ENCODE measurements at places on chromosomes 3 and 15.

DNA sequence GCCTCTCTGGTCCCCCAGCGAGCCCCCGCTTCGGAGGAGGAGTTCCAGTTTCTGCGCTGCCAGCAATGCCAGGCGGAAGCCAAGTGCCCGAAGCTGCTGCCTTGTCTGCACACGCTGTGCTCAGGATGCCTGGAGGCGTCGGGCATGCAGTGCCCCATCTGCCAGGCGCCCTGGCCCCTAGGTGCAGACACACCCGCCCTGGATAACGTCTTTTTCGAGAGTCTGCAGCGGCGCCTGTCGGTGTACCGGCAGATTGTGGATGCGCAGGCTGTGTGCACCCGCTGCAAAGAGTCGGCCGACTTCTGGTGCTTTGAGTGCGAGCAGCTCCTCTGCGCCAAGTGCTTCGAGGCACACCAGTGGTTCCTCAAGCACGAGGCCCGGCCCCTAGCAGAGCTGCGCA is 3.5 kb downstream of the PML start:
- no peak for DNase-seq

- no peak for DNase-seq
Measured at GRCh38 chr15:100229181-100230163, 112.3 kb downstream of the ADAMTS17 start.

DNA sequence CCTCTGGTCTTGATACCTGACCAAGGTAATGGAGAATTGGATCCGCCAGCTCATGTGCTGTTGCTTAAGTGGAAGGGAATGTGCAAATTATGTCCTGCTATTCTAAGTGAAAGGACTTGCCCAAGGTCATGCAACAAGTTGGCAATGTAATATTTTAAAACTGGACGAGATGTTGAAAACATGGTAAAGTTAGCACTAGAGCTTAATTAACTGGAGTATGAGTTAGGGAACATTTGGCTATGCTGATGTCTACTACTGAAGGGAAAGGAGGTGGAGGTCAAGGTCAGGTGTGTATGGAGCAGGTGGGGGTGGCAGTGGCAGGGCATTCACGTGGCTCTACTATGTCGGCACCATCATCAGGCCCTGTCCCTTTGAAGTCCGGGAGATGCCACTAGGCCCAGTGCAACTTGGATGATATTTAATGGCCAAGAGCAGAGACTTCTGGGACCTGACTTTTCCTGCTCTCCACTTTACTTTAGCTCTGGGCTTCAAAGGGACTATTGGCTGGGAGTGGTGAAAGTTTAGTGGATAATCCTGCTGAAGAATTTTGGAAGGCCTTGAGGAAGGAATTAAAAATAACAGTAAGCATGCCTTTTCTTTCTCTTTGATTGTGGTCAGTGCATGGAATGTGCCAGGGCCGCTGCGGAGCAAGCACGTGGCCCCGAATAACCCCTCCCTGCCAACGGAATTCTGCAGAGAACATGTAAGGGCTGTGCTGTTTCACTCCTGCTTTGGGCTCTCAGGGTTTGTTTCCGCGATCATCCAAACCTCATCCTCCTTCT is 14.9 kb downstream of the SMAD3 start:
- no peak for DNase-seq

GRCh38 chr15:55226127-55226526 is 29.4 kb upstream of the RSL24D1 start:
- no peak for DNase-seq

DNA sequence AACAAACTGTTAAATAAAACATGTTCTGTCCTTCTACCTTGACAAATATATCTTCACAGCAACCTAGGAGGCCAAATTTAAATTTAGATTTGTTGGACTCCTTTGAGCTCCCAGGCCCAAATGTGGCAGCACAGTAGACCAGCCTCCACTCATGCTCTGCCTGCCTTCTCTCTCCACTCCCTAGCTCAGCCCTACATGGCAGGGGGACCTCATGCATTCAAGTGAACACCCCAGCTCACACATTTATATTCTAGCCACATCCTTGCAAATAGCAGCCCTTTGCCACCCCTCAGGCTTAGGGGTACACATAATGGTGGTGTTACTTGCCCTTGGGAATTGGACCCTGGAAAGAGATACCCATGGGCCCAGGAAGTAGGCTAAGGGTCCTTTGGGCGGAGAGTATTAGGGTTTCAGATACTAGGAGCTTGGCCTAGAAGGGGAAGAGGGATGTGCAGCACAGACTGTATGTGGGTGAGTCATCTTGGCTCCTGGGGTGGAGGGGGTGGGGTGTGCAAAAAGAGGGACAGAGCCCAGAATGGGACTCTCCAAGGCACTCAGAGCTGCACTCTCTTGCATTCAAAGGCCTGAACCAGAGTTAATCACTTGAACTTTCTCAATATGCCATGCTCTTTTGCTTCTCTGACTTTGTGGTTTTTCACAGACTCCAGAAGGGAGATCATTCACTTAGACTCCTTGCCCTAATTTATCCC is 268.4 kb upstream of the ROPN1 start:
- no peak for DNase-seq

GRCh38 chr15:36172955-36173354 is 406.5 kb upstream of the CDIN1 start:
- DNase-seq: no peak

DNA sequence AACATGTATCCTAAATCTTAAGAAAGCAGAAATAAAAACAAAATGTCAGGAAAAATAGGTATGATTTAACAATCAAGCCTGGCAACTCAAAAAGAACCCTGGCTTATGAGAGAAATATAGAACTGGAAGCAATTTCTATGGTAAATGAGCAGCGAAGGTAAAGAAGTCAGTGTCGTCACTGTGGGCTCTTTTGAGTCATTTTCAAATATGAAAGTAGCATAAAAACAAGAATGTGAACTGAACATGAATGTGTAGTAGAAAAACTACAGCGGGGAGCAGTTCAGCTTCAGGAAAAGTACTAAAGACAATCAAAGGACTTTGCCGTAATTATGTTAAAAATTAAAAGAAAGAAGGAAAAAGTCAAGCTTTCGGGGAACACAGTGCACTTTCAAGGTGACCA is 17.5 kb downstream of the LSG1 start:
- no peak for DNase-seq

GRCh38 chr15:69668963-69669362 is 216.3 kb downstream of the RPLP1 start:
- peak; percentile 48 for DNase-seq

DNA sequence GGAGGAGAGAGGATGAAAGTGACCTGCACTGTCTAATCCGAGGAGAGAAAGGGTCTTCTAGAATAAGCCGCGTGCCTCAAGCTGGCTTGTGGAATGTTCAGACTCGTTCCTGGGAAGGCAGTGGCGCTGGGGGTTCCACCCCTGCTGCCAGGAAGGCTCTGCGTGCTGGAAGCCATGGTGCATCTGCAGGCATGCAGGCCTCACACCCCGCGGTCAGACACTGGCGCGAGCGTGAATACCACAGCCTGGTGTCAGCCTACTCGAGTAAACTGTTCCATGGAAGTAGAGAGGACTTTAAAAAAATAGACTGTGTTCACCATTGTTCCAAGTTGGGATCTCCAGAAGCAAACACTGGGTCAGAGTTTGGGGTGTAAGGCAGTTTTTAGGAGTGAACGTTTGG is 25.9 kb upstream of the GABRG3 start:
- DNase-seq: no peak

DNA sequence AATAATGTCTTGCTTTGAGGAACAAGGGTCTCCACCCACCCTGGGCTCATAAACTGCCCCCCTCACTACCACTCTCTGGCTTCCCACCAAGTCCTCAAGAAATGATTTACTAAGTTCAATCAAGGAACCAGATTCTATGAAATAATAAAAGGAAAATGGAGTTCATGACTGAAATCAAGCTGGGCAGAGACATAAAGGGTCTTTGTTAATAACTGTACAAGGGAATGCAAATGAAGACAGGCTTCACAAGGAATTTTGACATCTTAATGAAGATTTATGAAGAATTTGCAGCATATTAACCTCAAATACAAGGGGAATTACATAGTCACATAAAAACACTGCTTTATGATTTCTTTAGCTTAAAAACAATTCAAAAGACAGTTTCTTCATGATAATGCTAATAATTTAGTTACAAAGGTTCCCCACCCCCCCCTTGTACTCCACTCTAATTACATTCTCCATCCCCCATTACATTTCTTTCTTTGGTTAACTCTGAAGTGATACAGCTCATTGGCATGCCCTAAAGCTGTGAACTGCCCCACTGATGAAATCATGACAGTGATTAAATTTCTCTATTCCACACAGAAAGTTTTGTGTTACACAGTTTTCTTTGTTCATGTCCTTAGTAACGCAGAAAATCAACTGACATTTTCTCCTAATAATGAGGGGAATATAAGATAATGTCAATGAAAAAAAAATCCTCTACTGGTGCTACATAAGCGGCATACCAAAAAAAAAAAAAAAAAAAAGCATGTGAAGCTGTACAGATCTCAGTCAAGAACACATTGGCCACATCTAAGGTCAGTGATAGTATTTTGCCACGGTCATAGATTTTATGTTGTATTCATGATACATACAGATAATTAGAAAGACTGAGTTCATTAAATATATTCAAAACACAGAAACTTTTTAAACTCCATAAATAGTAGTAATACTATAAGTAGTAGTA is 54.4 kb downstream of the WWTR1 start:
- DNase-seq: no peak

DNA sequence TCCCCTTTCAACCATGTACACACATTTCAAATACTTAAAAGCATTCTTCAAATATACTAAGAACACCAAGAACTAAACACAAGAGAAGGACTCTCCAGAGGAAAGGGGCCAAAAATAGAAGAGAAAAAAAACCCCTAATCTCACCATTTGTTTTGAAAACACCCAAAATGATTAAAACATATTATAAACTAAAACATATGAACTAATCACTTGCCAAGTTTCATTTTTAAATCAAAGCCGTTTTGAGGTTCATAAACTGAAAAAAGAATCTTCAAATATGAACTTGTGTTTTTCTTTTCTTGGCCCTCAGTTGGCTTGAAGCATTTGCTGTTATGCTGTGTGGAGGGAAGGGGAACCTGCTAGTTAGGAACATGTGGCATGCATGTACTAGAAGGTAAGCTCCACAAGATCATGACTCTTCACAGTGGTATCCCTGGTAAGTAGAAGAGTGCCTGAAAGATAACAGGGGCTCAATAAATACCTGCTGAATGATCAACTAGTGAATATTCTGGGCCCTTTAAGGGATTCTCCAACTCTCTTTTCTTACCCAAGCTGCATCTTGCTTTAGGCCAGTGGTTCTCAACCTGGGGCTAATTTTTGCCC is 224.5 kb downstream of the TIGIT start:
- no peak for DNase-seq

DNA sequence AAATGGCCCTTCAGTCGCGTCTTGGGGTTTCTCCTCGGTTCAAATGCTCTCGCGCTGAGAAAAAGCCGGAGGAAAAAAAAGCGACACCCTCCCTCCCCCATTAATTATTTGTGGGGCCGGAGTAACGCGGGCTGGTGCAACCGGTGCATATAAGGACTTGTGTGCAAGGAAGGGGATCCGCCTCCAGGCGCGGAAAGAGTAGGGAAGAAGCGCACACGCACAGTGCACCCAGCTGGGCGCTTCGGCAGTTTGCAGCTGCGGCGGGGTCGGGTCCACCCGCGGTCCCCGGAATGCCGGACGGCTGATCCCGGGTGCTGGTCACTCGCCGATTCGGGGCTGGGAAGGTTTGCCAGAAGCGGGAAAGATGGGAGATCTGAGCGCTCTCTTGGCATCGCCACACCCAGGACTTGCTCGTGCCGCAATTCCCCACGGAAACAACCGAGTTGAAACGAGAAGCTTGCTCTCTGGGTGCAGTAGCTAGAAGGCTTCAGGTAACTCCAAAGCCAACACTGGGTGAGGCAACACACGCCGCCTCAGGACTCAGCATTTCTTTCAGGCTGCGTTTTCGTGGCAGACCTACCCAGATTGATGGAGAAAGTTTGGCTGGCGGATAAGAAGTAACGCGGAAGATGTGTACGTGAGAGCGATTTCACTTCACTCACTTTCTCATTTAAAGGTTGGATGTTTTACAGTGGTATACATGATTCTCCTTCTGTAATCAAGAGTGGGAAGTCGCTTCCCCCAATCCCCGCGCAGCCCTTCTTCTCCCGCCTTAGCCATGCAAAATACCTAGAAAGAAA is 720 bp upstream of the TNIK start:
- peak; percentile 11 for DNase-seq

DNA sequence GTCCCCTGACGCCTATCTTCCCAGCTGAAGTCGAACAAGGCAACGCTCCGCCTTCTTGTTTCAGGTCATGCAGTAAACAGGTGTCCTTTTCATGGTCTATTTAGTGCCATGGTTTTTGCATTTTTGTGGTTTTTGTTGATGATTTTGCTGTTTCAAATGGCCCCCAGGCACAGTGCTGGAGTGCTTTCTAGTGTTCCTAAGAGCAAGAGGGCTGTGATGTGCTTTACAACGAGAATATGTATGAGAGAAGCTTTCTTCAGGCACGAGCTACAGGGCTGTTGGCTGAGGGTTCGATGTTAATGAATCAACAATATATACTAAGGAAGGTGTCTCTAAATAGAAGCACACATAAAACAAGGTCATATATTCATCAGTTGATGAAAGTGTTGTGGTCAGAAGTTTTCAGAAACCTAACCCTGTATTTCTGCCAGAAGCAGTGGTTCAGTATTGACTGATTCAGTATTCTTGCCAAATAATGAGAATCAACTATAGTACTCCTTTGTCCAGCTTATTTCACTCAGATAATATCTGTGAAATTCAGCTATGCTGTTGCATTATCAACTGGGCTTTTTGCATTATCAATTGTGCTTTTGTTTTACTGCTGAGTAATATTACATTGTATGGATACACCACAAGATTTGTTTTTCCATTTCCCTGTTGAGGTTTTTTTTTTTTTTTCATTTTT is 18.5 kb downstream of the LIMD1 start:
- DNase-seq: no peak
